ENCODE measurements at places on chromosomes 7 and 10.

GRCh38 chr10:10959666-10960065, 58.0 kb upstream of the CELF2 start:
- no peak for DNase-seq

- peak; percentile 16 for DNase-seq
These were observed 33.8 kb upstream of the RBM20 start for GRCh38 chr10:110610308-110610774.

DNA sequence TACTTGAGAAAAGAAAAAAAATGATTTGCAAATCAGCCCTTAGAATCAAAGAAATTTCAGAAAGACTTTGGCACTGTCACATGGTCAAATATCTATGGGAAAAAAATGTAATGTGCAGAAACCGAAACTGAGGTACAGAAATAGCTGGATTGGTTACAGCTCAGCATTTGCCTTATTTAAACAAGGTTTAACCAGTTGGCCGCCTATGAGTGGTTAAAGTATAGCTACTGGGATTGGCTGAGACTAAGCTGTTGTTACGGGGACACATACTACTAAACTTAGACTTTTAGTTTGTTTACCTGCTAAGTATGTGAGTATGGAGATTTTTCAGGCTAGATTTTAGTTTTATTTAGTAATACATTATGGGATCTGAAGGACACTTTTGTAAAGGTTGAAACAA, 38.6 kb downstream of the SFTPD start:
- no peak for DNase-seq

DNA sequence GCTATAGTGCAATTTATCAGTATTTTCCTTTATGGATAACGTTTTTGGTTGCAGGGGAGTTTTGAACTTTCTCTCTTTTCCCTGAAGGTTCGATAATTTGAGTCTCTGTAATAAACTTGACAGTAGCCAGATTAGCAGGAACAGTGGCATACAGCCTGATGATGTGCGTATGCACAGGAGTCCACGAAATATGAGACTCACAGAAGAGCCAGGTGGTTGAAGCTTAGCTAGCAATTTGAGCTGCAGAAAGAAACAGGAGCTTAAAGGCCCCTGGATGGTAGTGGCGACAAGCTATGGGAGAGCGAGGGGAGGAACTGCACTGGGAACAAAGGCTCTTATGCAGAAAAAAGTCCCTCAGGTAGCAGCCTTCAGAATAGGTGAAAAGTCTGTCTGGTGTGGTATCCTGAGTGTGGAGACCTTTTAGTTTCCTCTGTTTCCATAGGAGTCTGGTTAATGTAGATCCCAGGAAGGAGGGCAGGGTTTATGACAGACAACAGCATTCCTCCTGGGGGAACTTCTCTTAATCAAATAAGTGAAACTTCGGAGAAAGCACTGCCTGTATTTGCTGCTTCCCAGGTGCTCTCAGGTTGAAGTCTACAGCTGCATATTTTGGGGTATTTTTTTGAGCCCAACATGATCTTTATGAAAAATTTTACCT, 32.7 kb downstream of the FANK1 start:
- DNase-seq: no peak

DNA sequence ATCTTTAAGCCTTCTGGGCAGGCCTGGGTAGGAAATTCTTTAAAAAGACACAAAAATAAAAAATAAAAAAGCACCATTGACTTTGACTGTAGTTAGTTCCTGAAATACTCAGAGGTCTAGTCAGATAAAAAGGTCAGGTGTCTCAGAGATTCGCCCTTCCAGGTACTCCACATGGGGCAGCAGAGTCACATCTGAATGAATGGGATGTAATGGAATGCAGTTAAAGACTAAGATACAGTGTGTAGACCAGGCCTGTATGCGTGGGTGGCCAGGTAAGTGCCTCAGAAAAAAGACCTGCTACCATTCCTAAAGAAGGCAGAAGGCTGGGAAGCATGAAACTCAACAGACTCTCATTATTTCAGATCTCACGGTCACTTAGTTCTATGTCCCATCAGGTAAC, 68.6 kb upstream of the SEM1 start:
- DNase-seq: no peak

DNA sequence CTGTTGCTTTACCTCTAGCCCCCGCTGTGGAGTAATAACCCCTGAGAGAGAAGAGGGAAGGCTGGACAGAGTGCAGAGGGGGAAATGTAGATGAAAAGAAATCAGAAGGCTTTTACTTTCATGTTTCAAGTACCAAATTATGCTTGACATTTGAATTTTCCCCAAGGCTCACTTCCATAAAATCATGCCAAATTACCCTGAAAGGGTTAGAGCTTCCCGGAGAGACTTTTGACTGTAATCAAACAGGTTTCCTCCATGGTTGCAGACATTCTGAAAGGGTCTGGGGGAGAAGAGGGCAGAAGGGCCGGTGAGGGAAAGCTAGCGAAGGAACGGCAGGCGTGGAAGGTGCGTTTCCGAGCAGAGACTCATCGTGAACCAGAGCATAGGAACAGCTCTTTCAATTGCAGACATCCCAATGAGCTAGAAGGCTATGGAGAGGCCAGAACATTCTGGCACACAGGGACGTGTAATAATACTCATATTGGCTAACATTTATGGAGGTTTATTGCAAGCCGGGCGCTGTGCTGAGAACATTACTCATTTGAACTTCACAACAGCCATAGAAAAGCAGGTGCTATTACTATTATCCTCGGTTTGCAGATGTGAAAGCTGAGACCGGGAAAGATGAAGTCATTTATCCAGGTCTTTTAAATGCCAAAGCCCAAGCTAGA, 620.8 kb upstream of the AUTS2 start:
- peak; percentile 44 for DNase-seq

- peak; percentile 48 for DNase-seq
These were observed 23.7 kb downstream of the RTKN2 start for GRCh38 chr10:62244785-62245467.

GRCh38 chr7:43569424-43569823, 13.5 kb upstream of the STK17A start:
- no peak for DNase-seq

DNA sequence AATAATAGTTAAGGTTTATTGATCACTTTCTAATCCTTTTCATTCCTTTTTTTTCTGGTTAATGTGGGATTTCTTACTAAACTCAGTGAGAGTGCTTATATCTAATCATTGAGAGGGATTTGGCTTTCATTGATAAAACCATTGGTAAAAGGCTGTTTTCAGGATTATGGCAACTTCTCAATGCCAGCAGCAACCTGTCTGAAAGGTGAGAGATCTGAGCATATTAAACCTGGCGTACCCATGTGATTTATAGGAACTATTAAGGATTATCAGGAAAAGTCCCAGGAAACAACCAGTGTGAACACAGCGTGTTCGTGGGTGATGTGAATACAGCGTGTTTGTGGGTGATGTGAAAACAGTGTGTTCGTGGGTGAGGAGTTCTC, 65.9 kb downstream of the PDIA4 start:
- no peak for DNase-seq

GRCh38 chr10:49325916-49326783, 27.2 kb downstream of the C10orf71 start:
- DNase-seq: no peak

DNA sequence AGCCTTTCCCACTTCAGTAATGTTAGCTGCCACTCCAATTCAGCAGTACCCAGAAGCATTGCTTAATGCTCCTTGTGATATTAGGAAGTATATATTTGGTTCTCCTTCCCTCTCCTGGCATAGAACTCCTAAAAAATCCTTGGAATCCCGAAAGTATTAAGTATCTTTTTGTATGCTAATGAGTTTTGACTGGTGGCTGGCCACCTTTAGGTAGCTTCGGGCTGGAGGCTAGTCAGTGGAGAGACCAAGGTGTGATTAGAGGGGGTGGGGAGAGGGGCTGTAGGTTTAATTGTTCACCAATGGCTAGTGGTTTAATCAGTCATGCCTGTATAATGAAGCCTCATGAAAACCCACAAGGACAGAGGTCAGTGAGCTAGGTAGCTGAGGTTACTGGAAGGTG, 12.2 kb downstream of the COMTD1 start:
- no peak for DNase-seq

DNA sequence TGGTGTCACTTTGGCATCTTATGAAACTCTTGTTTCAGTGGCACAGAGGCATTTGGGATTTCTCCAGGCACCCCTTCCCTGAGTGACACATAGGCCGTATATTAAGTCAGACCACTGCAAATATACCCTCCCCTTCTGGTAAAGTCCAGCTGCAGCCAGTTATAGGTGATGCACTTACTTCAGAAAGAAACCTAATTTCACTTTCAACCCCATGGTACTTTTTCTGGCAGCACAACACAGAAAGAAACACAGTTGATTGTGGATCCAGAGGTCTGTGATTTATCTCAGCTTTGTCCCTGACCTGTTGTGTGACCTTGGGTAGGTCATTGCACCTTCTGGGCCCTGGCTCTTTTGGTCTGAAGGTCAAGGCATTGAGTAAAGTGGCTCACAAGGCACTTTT, 173.2 kb downstream of the BUB3 start:
- DNase-seq: no peak

DNA sequence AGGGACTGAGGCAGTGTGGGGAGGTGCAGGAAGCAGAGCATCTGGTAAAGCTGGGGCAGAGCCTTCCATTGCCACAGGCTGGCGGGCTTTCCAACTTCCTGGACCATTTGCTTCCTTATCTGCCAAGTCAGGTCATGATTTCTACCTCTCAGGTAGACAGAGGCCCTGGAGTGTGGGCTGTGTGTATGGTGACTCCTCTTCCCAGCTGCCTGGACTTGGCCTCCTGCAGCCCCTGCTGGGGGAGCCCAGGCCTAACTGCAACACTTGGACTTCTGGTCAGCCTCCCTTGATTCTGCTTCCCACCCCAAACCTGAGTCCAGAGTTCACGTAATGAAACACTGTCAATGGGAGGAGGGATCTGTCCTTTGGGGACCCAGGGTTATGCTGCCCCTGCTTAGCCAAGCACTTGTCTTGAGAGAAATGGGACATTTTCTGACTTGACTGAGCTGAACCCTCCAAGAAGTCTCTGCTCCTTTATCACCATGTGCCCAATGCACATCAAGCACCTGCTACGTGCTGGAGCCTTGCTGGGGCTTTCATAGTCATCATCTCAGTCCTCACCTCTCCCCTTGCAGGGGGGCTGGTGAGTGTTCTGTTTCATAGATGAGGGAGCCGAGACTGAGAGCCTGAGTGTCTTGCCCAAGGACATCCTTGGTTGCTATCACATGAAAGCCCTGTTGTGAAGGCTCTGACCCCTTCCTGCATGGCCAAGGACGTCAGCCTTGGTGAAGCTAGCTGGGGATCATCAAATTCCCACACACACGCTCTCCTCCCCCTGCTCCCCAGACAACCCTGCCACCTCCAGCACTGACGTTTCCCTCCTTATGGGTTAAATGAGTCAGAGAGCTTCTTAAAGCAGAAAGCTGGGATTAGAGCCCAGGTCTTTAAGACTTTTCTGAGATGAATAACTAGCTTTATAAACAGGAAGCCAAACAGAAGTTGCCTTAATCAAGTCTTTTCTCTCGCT, 3.4 kb downstream of the CLEC2L start:
- no peak for DNase-seq

GRCh38 chr10:29618341-29619171, 16.2 kb downstream of the SVIL start:
- DNase-seq: no peak

GRCh38 chr7:94216944-94217461, 177.7 kb upstream of the COL1A2 start:
- no peak for DNase-seq

- DNase-seq: no peak
These were observed 683.7 kb upstream of the NRP1 start for GRCh38 chr10:34018129-34018528.

DNA sequence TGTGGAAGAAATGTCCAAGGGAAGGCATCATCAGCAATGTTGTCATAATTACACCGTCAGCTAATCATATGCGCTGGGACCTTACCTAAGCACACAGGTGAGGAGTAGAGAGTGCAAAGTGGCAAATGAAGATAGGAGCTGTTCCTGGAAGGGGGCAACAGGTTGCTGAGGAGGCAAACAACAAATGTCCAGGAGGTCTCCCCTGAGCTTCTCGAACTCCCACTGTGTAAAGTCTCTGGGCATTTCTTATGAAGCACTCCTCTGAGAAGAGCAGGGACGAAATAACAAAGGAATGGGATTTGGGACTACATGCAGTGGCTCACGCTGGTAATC, 152.5 kb downstream of the DOCK4 start:
- no peak for DNase-seq

DNA sequence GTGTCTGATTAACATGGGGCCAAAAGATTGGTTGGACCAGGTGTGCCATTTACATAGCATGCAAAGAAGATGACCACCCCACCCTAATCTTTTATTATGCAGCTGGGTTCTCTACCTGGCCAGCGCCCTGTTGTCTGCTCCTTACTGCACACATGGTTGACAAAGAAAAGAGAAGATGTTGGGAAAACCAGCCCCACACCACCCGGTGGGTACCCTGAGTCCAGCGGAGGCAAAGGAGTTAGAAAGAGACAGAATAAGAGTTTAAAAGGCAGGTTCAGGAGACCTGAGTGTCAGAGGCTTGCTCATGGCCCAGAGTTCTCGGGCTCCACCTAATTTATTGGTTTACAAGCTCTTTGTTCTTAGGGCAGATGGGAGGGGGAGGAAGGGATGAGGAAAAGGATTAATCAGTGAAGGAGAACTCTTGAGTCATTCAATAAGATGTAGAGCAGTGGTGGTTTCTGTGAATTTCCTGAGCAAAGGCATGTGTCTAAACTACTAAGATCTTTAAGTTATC, 24.1 kb upstream of the ABCA13 start:
- no peak for DNase-seq

DNA sequence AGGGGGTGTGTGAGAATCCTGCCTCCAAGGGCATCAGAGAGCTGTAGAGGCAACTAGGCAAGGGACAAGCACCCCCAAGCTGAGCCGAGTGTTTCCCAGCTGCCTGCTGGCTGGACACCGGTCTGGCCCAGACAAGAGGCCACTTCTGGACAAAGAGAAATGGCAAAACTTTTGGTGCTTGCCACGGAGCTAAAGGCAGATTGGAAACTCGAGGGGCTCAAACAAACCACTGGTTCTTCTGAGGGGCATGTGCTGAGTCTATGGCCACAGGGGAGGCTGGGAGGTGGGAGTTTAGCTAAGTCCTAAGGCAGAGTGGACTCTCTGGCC, 66.5 kb upstream of the INPP5A start:
- no peak for DNase-seq

GRCh38 chr7:893686-894085, 17.3 kb downstream of the GET4 start:
- DNase-seq: no peak

DNA sequence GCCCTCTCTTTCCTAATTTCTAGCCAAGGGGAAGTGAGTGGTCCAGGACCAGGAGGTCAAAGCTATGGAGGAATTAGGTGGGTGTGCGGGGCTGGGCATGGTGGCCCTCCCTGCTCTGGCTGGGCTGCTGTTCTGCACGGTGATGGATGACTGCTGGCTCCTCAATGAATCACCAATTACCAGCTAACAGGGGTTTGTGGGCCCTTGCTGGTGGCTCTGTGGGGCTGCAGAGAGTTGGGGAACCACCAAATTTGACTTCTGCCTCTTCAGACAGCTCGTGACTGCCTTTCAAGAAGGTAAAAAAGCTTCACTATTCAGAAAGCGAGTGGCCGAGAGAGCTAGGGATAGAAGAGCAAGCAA, 35.0 kb upstream of the HABP2 start:
- no peak for DNase-seq

- no peak for DNase-seq
These were observed 96.7 kb upstream of the BET1 start for GRCh38 chr7:94100723-94101345.
